ENCODE measurements at places on chromosomes 1 and 21.

DNA sequence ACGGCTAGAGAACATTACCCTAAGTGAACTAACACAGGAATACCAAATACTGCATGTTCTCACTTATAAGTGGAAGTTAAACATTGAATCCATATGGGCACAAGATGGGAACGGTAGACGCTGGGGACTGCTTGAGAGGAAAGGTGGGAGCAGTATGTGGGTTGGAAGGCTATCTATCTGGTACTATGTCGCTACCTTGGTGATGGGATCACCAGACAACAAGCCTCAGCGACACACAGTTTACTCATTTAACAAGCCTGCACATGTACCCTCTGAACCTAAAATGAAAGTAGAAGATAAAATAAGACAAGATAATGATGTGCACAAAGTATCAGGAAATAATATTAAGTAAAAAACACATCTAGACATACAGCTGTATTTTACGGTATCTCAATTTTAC lies 819 bp downstream of the PYHIN1 start:
- no peak for DNase-seq

DNA sequence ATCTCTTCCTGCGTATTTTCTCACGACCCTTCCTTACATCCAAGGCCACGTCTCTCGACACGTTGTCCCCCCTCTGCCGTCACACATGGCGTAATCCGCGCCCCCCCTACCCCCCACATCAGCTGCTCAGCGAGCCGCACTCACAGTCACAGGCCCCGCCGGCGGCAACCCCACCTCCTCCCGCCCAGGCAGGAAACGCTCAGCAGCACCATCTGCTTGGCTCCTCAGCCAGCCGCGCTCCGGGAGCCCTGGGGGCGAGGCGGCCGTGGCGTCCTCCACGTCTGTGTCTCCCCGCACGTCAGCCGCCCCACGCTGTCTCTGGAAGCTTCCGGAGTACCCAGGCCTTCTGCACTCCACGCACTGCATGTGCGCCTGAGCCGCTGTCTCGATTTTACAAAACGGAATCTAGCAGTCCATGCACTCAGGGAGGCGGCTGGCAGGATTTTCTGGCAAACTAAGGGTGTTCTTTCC lies 64.6 kb downstream of the SIK1 start:
- DNase-seq: peak; percentile 92

DNA sequence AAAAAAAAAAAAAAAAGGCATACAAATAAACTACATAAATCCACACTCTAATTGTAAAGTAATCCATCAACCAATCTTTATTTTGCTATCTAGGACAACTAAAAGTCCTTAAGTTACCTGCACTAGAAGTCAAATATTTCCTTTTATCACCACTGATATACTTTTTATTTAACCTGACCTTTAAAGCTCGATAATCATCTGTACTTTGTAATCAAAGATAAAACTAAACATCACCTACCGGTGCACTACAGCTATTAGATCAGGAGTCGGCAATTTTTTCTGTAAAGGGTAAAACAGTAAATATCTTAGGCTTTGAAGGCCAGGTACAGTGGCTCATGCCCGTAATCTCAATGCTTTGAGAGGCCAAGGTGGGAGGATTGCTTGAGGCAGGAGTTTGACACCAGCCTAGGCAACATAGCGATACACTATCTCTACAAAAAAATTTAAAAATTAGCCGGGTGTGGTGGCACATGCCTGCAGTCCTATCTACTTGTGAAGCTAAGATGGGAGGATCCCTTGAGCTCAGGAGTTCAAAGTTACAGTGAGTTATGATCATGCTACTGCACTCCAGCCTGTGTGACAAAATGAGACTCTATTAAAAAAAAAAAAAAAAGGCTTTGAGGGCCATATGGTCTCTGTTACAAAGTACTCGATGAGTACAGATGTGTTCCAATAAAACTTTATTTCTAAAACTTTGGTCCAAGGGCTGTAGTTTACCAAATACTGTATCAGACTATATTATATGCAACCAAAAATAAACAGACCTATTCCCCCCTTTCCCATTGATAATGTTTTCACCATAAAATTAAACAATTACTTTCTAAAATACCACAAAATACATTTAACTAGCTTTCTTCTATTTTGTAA lies 47.1 kb downstream of the TESK2 start:
- DNase-seq: no peak

DNA sequence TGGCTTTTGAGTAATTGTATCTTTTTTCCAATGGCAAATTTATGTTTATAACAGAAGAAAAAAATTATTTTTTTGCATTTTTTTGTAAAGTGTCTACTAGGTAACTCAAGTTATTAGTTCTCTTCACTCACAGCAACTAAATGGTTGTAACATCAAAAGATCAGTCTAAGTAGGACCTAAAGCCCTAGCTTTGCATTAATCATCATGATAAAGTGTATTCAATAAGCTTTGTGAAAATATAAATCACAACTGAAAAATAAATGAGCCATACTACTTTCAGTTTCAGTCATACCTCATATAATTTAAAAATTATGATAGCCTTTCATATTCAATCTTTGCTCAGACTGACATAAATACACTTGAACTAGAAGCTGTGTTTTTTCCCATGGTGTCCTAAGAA lies 6.9 kb downstream of the TAF5L start:
- no peak for DNase-seq

DNA sequence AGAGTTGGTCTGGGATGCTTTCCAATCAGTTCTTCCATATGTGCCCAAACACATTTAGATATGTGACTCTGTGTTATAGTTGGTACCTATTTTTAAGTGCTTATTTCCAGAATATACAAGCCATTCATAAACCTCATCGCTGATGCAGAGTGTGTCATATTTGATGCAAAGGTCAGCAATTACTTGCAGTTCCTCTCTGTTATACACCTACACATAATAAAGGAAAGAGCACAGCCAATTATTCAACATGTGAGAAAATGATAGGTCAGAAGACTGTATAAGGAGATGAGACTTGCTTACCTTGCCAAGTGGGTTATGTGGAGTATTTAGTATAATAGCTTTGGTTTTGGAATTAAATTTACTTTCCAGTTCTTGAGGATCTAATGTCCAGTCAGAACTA lies 31.3 kb downstream of the KYAT3 start:
- DNase-seq: no peak

DNA sequence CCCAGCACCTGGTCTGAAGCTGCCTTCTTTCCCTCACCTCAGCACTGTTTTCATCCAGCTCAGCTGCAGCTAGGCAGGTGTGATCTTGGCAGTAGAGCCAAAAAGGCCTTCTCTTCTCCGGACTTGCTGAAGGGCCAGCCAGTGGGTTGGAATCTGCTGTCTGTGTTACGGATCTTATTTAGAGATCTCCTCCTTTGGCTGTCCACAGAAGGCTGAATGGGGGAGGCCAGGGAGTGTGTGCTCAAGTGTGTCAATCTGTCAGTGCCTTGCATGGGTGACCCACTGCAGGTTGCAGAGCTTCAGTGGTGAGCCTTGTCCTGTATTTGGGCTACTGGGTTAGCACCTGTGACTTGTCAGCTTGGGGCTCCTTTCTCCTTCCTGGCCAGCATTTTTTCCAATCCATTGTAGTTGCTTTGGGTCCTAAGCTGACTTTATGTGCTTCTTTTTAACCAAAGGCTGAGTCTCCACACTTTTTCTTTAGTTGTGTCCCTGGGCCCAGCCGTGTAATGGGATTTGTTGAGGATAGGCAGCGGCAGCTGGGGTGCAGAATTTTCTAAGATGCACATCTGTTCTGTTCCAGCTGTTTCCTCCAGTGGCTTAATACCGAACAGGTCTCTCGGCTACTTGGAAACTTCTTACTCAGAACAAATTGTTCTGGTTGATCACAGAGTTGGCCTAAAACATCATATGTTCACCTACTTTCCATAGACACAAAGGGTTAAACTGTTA lies 126.8 kb downstream of the PEX14 start:
- no peak for DNase-seq

DNA sequence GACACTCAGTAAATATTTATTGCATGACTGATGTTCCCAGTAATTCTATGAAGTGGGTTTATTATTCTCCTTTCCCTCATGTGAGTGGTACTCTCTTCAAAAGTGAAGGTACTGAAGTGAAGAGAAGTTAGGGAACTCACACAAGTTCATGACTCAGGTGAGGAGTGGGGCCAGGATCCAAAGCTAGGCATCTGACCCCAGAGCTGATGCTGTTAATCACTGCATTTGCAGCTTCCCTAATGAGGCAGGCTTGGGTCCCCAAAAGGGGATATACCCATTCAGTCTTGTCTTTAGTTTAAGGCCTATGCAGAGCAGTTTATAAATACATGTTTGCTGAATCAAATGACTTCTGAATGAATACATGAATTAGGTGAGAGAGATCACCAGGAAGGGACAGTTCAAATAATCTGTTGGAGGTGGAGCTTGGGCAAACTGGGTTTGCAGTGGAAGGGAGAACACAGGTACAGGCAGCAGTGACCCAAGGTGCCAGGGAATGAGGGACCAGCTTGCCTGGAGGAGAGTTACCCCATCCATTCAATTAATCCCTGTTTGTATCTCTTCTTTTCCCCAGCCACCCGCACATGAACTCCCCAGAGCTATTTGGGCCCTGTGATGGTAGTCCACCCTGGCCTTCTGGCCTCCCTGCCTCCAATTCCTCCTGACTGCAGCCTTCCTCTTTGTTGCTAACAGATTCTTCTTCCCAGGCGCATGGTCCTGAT lies 2.0 kb downstream of the CD58 start:
- DNase-seq: no peak
